ENCODE measurements at places on chromosomes 5 and 9. TPM values are rescaled to one million over a fixed set of nuclear protein-coding genes. Genes with fewer than 3 reads are reported as not detected.

DNA sequence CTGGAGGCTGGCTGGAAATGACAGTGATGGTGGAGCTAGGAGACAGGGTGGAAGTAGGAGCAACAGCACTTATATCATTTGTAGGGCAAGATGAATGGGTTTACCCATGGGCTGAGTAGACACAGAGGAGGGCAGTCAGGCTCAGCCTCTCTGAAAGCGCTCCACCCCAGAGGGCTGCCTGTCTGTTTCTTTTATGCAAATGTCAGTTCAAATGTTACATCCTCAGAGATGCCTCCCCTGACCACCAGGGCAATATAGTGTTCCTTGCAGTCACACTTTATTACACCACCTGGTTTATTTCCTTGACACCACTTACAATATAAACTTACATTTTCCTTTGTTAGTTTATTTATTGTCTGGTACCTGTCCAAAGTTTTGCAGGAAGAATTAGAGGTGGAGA, 159.5 kb upstream of the IL12B start:
- no peak for DNase-seq

- no peak for DNase-seq
Measured at GRCh38 chr5:81759632-81760005, 8.7 kb upstream of the SSBP2 start.

GRCh38 chr5:125274211-125274610, 527.8 kb upstream of the ZNF608 start:
- no peak for DNase-seq

The MEGF10 gene
- polyA plus RNA-seq: 0.29 TPM

The GGTA1 gene
- polyA plus RNA-seq: 5.1 TPM

All from sigmoid colon (tissue), 7 donors.